ENCODE measurements at places on chromosomes 7 and 10.
A peak's percentile ranks its signal among the peaks of the same experiment; 100 is the strongest.

GRCh38 chr7:123666492-123666891 lies 10.8 kb downstream of the LMOD2 start:
- no peak for DNase-seq

GRCh38 chr7:70137126-70137525 lies 538.9 kb downstream of the AUTS2 start:
- no peak for DNase-seq

GRCh38 chr10:43606323-43607198 lies at the start of gene ZNF485:
ZNF485 (plus strand) TSS chr10:43606438; CDS start chr10:43607051, 613 bp downstream.
- DNase-seq = peak; percentile 43

- no peak for DNase-seq
Measured at GRCh38 chr7:99615989-99616358, 772 bp upstream of the ZSCAN25 start.

GRCh38 chr10:61944410-61945147 lies 43.1 kb downstream of the ARID5B start:
- no peak for DNase-seq

GRCh38 chr10:65194126-65194525 lies 1672.9 kb downstream of the REEP3 start:
- DNase-seq = no peak

GRCh38 chr7:5525271-5526099 lies 101.9 kb upstream of the TNRC18 start:
- DNase-seq = no peak

- DNase-seq = no peak
Measured at GRCh38 chr10:96770987-96771386, 50.7 kb upstream of the PIK3AP1 start.

- no peak for DNase-seq
Measured at GRCh38 chr7:148882841-148883265, 1.2 kb downstream of the EZH2 start.

DNA sequence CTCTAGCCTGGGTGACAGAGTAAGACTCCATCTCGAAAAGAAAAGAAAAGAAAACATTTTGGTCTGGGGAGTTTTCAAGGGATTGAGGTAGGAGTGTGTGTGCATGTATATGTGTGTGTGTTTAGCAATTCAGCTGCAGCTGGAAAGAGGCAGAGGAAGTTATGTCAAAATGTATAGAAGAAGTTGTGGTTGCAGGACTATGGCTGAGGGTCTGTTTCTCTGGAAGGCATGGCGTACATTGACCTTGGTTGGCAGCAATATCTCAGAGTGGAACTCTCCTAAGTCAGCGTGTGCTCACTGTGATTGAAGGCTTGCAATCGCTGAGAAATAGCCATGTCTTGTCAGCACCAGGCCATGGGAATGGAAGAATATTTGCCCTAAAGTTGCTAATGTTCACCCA lies 28.6 kb upstream of the RHBDD2 start:
- no peak for DNase-seq
